ENCODE measurements at places on chromosomes 12 and 14.

GRCh38 chr12:69575346-69575745 lies 9.9 kb upstream of the CCT2 start:
- DNase-seq = no peak

GRCh38 chr14:26841326-26841725 lies 243.5 kb upstream of the NOVA1 start:
- DNase-seq = no peak

GRCh38 chr14:84610086-84610485 lies 919.9 kb upstream of the FLRT2 start:
- no peak for DNase-seq

DNA sequence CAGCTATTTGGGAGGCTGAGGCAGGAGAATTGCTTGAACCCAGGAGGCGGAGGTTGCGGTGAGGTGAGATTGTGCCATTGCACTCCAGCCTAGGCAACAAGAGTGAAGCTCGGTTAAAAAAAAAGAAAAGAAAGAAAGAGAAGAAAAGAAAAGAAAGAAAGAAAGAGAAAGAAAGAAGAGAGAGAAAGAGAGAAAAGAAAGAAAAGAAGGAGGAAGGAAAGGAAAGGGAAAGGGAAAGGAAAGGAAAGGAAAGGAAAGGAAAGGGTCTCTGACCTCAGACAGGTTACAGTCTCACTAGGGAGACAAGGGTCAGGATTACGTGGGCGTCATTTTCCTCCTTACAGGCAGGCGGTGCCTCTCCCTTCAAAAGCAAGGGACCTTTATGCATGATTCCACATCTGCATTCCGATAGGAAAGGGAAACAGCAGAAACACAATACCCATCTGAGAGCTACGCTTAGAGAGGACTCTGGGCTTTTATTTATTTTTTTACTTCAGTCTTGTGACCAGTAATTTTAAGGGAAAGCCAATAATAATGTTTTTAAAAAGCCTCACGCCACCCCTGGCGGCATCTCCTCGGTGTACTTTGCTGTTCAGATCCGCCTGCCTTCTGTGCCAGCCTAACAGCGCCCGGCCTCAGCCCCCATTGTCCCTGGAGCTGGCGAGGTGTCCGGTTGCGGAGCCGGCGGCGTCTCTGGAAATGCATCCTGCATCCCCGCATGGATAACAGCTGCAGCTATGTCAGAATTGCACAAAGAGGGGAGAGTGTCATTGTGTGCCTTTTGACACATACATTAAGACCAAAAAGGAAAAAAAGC lies 945 bp upstream of the HIP1R start:
- DNase-seq = no peak

- DNase-seq = no peak
Measured at GRCh38 chr14:100655741-100656085, 68.5 kb upstream of the BEGAIN start.

DNA sequence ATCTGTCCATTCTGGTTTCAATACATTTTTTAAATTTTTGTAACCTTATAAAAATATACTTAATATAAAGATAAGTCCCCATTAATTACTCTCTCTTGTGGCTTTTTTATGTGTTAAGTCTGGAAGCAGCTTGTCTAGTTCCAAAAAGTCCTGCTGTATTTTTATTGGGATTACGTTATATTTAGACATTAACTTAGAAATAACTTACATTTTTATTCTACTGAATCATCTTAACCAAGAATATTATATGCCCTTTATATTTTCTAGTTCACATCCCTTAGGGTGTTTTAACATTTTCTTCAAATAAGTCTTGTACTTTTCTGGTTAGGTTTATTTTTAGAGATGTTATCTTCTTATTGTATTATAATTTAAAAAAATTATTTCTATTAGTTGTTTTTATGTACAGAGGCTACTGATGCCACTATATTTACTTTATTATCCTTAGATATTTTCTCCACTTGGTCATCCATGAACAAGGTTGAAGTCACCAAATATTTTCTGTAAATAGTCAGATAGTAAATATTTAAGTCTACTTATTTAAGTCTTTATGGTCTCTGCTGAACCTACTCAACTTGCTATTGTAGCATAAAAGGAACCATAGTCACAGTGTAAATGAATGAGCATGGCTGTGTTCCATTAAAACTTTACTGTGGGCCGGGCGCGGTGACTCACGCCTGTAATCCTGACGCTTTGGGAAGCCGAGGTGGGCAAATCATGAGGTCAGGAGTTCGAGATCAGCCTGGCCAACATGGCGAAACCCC lies 132.4 kb upstream of the NEDD1 start:
- no peak for DNase-seq

DNA sequence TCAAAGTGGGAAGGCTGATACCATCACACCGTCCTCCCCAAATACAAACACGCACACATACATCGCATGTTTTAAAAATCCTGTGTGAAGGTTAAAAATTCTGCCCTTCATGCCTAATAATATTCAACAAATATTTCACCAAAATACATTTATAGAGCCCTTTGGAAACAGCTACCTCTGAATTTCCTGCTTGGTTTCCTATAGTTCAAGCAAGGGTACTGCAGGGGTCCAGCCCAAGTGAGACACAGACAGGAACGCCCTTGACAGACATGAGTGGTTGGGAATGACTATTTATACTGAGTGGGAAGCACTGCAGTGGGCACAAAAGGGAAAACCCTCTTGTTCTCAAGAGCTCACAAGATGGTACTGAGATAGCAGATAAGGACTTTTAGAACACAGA lies 51.0 kb downstream of the ST8SIA1 start:
- no peak for DNase-seq

- no peak for DNase-seq
Measured at GRCh38 chr12:109163167-109163566, 46.8 kb downstream of the ACACB start.

- no peak for DNase-seq
Measured at GRCh38 chr12:12181511-12181910, 85.3 kb downstream of the LRP6 start.

DNA sequence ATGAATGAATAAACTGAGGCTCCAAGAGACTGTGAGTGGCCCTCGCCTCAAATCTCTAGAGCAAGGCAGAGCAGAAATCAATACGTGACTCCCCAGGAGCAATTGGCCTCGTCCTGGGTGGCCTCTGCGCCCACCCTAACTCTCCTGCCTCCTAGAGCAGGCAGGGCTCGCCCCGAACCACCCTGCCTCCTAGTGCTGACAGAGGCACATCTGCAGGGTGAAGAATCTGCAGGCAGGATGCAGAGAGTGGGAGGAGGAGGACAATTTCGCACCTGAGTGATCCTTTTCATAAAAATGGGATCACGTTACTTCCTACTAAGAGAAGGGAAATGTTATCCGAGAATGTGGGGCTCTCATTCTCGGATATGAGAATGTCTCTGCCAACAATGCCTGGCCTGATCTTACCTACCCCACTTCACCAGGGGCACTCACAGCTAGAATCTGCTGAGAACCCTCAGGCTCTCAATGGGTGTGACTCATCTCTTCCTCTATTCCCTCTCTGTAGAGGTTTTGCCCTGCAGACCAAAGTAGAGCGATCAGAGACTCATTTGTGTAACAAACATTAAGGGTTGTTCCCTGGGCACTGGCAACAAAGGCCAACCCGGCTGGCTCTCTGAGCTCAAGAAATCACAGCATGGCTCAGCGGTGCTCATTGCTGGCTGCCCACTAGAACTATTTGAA lies 61.7 kb upstream of the BCL2L14 start:
- DNase-seq = no peak

DNA sequence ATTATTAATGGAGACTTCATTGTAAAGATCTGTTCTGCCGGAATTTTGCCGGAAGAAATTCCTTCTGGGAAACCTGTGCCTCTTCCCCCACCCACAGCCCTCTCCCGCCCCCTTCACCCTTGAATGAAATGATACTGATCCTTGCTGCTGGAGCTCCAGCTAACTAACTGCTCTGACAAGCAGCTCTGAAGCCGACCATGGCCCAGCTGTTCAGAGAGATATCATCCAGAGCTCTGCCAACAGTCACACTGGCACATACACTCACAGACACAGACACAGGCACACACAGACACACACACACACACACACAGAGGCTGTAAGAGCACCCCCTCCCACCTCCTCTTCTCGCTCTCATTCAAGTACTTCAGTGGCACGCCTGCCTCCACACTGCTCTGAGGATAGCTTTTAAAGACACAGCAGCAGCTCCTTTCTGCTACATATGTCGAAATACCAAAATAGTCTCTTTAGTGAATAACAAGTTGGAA lies 88.6 kb downstream of the R3HDM2 start:
- no peak for DNase-seq

GRCh38 chr12:102486153-102486552 lies 5.8 kb upstream of the IGF1 start:
- DNase-seq = no peak

- no peak for DNase-seq
Measured at GRCh38 chr12:66206141-66206540, 17.1 kb downstream of the IRAK3 start.

- DNase-seq = no peak
Measured at GRCh38 chr14:38502239-38502638, 246.3 kb upstream of the CLEC14A start.

- no peak for DNase-seq
Measured at GRCh38 chr14:35425850-35426249, 21.3 kb upstream of the NFKBIA start.

- DNase-seq = no peak
Measured at GRCh38 chr12:5873281-5873919, 71.7 kb downstream of the ANO2 start.

- DNase-seq = no peak
Measured at GRCh38 chr14:58808828-58809227, 171.1 kb downstream of the DACT1 start.

DNA sequence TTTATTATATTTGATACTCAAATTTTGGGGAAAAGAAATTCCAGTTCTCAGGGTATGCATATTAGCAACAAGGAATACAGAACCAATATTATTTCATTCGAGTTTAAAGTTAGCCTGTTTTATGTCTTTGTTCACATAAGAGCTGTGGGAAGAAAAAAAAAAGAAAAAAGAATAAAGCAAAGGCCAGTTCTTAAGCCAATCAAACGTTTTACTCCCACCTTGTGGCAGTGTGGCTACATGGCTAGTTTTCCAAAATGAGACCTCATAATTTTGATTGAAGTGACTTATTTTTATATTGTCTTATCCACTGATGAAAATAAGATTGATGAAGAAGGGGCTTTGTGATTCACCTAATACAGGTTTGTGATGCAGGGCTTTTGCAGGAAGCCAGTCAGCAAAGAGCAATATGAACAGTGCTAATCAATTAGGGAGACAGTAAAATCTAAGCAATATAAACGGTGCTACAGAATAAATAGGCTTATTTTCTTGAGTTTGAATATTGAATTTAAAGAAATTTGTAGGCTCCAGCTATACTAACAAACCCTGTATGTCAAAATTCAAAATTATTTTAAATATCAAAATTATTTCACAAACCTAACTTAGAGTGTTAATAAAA lies 624.1 kb upstream of the FOXG1 start:
- no peak for DNase-seq

DNA sequence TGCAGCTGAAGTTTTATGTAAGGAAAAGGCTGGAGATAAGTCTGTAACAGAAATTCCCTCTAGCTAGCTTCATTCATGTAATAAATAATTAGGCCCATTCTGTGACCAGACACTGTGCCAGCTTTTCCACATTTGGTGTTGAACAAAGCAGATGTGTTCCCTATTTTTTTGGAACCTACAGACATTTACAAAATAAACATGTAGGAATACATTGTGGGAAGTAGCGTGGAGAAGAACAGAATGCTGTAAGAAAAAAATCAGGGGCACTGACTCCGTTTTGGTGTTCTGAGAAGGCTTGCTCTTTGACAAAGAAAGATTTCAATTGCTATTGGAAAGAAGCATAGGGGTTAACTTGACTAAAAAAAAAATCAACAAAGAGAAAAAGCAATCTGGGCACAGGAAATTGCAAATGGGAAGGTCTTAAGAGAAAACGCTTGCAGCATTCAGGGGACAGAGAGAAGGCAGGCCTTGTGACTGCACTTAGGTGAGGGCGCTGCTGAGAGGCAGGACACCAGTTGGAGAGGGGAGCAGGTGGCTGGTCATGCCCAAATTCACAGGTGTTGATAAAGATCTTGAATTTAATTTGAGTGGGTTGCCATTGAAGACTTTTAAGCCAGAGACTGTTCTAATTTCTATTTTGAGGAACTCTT lies 4.0 kb downstream of the FAR2 start:
- no peak for DNase-seq

DNA sequence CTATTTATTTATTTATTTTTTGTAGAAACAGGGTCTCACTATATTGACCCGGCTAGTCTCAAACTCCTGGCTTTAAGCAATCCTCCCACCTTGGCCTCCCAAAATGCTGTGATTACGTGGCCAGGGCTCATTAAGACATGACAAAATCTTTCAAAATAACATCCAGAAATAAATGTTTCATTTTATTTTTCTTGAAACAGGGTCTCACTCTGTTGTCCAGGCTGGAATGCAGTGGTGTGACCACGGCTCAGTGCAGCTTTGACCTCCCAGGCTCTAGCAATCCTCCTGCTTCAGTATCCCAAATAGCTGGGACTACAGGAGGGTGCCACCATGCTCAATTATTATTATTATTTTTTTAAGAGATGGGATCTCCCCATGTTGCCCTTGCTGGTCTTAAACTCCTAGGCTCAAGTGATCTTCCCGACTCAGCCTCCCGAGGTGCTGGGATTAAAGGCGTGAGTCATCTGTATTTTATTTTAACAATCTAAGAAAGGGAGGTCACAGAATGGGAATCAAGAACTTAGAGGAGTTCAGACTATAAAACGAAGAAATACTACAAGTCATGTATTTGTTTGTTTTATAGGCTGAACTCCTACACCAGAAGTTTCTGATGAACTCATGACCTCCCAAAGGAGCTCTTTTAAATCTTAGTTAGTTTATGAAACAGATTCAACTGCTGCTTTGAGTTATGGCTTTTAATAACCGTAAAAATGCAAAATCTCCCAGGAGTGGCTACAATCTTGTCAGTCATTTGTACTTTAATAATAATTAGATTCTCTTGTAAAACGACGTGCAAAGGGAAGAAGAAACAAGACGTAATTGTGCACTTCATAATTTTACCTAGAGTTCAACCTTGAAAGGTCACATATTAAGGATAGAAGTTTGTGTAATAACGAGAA lies 2.1 kb upstream of the TMEM263 start:
- no peak for DNase-seq

- no peak for DNase-seq
Measured at GRCh38 chr12:58919231-58920101, 838 bp downstream of the LRIG3 start.

DNA sequence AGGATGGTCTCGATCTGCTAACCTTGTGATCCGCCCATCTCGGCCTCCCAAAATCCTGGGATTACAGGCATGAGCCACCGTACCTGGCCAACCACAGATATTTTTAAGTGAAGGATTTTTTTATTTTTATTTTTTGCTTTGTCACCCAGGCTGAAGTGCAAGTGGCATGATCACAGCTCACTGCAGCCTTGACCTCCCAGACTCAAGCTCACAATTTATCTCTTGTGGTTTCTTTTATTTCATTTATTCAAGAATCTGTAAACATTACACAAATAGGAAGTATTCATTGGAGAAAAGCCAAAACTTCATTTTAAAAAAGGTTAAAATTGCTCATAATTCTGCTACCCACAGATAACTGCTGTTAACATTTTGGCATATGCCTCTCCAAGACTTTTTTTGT lies 13.3 kb downstream of the MOAP1 start:
- no peak for DNase-seq
